ENCODE measurements at places on chromosomes 3 and 15.

GRCh38 chr15:80978685-80979329, 10.8 kb downstream of the MESD start:
- no peak for DNase-seq

GRCh38 chr3:153980252-153980590, 141.0 kb upstream of the ARHGEF26 start:
- no peak for DNase-seq

DNA sequence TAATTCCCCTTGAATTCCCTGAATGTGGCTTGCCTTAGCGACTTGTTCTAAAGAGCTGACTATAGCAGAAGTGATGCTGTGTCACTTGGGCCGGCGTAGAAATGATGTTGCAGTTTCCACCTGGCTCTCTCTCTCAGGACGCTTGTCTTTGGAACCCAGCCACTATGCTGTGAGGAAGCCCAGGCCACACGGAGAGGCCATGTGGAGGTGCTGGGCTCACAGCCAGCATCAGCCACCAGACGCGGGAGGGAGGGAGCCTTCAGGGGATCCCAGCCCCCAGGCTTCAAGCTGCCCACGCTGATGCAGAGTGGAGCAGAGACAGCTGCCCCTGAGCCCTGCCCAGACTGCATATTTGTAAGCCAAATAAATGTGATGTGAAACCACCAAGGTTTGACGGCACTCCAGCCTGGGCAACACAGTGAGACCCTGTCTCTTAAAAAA, 18.6 kb downstream of the RNU5B-1 start:
- DNase-seq: no peak

DNA sequence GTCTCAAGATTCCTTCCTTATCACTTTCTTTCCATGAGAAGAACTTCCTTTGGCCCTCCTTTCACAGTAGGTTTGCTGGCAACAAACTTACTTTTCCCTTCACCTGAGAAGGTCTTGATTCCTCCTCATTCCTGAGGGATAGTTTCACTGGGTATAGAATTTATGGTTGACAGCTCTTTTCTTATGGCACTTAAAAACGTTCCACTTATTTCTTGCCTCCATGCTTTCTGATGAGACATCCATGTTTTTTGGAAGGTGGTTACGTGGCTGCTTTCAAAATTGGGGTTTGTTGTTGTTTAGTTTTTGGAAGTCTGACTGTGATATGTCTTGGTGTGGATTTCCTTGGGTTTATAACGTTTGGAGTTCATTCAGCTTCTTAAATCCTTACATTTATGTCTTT, 8.2 kb upstream of the PLXNA1 start:
- no peak for DNase-seq

- no peak for DNase-seq
Observed at GRCh38 chr3:147713234-147714133, 304.3 kb downstream of the ZIC1 start.

- no peak for DNase-seq
Observed at GRCh38 chr15:66285533-66286280, 7.7 kb upstream of the DIS3L start.

DNA sequence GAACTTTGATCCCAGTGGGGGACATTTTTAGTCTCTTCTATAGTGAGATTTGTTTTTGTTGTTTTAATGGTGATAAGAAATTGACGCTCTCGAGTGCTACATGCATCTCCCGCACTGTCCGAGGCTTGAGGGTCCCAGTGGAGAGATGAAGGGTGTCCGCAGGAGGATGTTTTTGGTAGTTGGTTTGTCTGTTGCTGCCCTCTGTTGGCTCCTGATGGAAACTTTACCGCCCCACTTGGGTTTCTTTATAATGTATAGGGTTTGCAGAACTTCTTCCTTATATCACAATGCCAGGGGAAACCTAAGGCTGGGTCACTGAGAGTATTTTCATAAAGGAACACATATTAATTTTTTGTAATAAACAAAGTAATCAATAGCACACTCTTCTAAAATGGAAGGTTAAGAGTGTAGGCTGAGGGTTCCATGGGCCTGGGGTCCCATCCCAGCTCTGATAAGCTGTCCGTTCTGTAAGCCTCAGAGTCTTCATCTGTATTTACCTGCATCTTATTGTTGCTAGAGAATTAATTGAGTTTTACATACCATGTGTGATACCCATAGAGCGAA, 185.3 kb upstream of the FEZF2 start:
- DNase-seq: no peak

All from stimulated activated naive B cell treated with anti-CD40 and anti-IgM and Interleukin-4, amounts not matched to agents 10 μg/mL and 1 μg/mL and 100 μg/mL, for 72 hours (primary cell).